ENCODE measurements at places on chromosomes 3 and 15.

DNA sequence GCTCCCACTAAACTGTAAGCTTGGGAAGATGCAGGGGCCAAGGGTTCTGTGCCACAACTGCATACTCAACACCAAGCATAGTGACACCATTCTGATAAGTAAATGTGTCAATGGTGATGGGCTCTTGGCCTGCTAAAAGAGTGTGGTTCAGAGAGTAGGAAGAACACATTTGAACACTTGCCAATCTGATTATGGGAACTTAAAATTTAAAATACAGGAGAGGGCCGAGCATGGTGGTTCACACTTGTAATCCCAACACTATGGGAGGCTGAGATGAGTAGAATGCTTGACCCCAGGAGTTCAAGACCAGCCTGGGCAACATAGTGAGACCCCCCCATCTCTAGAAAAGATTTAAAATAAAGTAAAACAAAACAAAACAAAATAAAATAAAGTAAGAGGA, 34.1 kb downstream of the PTPN9 start:
- DNase-seq: no peak

DNA sequence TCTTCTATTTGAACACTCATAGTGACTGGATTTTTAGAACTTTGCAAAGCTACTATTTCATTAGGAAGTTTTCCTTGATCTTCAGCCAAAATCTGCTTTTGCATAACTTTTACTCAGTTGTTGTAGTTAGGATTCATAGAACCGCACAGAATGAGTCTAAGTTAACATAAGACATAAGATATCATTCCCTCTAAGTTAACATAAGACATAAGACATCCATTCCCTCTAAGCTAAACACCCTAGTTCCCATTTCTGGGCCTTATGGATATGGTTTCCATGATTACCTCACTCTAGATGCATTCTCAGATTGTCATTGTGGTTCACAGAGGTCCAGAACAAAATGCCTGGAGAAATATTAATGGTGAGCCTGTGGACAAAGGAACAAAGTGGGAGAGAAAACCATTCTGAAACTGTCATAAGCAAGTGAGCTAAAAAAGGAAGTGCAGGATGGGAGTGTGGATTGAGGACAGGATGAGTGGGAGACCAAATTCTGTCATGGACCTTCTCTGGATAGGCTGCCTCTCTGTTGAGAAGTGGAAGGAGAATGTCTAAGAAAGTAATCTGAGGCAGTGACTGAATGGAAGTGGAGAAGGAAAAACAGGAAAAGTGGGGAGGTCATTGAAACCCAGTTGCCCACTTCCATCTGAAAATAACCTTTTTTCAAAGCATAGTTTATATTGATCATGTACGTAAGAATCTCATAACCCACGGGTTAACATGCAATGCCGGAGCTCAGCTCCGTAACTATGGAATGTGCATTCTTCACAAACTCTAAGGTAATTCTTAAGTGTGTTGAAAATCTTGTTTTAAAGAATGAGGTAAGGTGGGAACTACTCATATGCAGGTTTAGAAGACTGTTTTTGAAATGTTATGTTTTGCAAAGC, 37.4 kb upstream of the SECISBP2L start:
- DNase-seq: no peak

DNA sequence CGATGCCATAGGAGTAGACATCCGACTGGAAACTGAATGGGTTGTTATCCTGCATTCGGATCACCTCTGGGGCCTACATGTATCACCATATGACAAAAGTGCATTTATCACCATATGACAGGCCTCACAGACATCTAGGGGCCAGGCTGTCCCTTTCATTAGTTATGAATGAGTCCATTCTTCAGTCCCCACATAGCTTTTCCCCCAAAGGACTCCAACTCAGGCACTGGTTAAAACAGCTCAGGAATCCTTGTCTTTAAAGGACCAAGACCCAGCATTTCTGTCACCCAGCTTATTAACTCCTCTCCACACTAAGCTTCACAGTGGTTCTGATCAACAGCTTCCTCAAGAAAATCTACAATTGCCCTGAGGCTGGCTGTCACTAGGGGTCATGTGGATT, 28.3 kb downstream of the MKRN2 start:
- no peak for DNase-seq

- DNase-seq: no peak
These were observed 26.6 kb downstream of the ACSBG1 start for GRCh38 chr15:78207641-78208340.

- no peak for DNase-seq
These were observed 18.9 kb upstream of the LRRK1 start for GRCh38 chr15:100900136-100900794.

GRCh38 chr3:196406811-196407470, 25.3 kb downstream of the UBXN7 start:
- no peak for DNase-seq

- no peak for DNase-seq
These were observed 332.2 kb upstream of the GOLIM4 start for GRCh38 chr3:168427835-168428475.

DNA sequence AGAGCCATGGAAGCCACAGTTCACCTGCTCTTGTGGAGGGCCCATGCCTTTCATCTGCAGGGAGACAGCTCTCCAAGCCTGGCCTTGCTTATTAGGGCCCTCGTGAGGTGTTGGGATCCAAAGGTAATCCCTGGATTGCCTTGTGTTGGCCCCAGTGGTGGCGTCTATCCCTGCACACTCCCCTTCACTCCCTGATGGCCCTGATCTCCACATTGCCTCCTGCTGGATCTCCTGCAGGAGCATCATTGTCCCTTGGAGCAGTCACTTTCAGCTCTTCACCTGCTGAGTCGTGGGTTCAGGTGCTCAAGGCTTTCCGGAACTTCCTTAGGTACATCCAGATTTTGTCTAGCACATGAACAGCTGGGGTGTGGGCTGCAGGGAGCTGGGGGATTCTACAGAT, 7.0 kb downstream of the PPCDC start:
- no peak for DNase-seq

GRCh38 chr15:72732086-72732485, 46.1 kb downstream of the BBS4 start:
- DNase-seq: no peak

DNA sequence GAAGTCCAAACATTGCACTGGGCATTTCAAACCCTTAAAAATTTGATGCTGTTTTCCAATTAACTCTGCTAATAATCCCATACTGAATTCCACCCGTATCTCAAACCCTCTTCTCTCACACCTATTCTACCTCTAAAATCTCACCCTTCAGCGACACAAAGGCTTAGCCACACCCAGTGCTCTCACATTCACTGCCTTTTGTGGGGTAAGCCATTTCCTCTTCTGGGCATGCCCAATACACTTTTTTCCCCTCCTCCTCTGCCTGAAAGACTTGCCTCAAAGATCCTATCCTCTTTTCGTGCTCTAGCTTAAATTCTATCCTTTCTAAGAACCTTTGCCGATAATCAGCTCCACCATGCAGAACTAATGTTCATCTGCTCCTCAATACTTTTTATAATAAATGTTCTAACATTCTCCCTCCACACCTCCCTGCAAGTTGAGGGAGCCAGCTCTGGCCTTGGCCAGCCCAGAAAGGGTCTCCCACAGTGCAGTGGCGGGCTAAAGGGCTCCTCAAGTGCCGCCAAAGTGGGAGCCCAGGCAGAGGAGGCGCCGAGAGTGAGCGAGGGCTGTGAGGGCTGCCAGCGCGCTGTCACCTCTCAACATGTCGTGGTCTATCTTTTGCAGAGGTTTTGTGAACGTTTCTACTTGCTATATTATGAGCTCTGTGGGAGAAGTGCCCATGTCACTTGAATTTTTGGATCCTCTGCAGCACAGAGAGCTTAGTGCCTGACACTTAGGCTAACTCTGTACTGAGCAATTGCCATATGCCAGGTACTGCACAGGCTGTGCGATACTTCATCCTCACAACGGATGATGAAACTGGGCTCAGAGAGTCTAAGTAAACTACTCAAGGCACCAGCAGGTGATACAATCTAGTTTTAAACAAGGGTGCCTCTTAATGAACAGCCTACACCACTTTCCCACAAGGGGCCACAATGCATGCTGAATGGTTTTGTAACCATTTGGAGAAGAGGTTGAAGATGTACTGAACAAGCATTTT, 53.6 kb upstream of the BCL6 start:
- no peak for DNase-seq

DNA sequence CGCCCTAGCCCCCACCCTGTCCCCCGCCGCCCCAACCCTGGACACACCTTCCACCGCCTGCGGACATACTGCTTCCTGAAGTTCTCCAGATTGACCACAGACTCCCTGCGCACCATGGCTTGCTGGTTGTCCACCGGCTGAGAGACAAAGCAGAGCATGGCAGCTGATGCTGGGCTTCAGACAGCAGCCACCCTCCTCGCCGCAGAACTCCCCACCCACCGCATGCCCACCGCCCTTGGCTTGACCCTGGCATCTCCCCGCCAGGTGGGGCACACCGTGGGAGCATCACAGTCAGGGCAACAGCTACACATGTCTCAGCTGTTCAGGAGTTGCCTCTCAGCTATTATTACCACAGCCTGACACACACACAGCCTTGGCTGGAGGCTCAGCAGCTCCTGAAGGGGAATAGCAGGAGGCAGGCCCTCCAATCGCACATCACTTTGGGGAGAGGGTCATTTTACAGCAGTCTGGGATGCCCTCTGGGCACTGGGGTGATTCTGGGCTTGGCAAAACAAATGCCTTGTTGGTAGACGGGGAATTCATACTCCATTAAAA, 78.4 kb upstream of the HERC1 start:
- DNase-seq: no peak

- no peak for DNase-seq
These were observed 744.7 kb downstream of the EPHA3 start for GRCh38 chr3:89851974-89852621.

DNA sequence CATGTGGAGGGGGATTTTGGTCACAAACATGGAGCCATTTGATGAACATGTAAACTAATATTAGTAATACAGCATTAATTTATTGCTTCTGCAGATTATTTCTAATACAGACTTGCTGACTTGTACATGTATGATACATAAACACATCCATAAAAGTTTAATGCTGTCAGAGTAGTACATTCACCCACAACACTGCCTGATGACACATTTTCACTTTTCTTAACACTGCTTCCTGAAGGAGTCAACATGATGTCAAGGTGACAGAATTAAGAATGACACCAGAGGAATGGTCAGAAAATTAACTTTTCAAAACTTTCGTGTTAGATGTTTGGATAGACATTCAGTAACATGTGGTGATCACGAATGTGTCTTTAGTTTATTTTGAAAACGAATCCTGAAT, 199.4 kb downstream of the SATB1 start:
- DNase-seq: no peak

GRCh38 chr15:68749365-68749764, 71.3 kb downstream of the ANP32A start:
- no peak for DNase-seq

Measured in activated effector memory CD4-positive, alpha-beta T cell treated with anti-CD3 and anti-CD28 coated beads, Interleukin-2, amount 50 U/mL, for 16 hours (primary cell).